ENCODE measurements at places on chromosomes 5 and 9.
A peak's percentile ranks its signal among the peaks of the same experiment; 100 is the strongest.

DNA sequence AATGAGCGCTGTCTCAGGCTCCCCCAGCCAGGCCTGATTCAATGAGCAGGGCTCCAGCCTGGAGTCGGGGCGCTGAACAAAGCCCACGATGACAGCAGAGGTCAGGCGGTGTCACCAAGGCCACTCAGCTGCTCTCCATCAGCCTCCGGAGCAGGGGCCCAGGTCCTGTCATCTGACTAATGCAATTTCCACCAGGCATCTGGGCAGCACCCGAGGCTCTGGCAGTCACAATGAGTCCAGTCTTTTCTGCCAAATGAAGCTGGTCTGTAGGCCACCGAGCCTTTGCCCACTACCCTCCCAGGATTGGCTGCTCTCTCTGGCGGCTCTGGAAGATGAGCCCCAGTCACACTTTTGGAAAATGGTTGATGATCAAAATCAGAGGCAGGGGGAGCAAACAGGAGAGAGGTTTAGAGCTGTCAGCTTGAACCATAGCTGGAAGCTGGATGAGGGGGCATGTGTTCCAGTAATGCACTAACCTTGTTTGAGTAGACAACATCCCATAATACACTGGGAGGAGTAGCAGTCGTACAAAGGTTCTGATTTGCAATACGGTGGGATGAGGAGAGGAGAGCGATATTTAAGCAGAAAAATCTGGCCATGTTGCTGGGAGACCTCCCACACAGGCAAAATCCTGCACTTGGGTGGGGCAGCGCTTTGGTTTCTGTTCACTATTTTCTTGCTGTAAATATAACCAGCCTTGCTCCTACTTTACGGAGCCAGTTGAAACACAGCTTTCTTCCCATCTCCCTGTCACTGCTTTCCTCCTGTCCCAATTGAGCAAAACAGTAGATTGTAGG, 306.4 kb upstream of the PANK3 start:
- no peak for DNase-seq

DNA sequence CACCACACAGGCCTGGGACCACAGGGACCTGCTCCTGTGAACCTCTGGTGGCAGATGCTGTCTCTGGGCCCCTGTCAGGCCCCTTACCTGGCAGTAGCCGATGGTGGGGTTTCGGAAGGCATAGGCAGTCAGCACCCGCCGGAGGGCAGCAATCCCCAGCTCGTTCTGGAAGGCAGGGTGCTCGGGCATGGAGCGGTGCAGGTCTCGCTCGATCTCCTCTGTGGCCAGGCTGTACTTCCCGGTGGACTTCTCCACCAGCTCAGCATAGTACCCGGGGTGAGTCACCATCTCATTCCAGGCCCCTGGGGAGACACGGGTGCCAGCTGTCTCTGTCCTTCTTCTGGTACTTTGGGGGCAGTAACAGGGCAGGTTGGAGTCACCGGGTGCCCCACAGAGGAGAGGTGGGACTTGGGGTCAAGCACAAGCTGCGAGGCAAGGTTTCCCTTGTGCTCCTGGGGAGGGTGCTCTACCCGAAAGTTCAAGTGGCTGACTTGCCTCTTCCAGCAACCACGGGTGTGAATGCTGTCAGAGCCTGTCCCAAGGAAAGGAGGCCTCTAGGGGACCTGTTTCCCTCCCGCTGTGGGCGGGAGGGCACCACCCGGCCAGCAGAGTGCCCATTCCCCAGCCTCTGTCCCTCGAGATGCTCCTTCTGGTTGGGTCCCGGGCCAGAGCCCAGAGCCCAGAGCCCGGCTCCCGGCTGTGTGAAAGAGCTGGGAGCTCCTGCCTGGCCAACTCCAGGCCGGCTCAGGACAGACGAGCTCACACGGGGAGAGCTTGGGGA, 19.8 kb upstream of the MRNIP start:
- peak; percentile 91 for DNase-seq

- DNase-seq, result no peak
Measured at GRCh38 chr5:58399951-58400350, 59.9 kb downstream of the PLK2 start.

- no peak for DNase-seq
Measured at GRCh38 chr5:156350256-156350655, 23.3 kb downstream of the SGCD start.
